ENCODE measurements at places on chromosomes 2 and 18. TPM values are rescaled to one million over a fixed set of nuclear protein-coding genes. Genes with fewer than 3 reads are reported as not detected.

DNA sequence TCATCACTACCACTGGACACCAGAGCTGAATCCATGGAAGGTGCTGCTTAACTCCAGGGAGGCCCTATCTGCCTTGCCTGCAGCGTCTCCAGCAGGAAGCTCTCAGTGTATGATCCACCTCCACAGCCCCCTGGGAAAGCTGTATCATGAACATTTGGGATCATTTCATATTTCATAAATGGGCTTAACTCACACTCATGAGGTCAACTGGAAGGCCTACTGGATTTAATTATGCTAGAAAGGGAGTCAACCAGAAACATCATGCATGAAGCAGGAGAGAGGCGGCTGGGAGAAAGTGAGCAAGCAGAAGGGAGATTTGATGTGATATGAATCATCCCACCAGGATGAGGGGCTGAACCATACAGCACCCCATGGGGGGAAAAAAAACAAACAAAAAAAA is 537.7 kb downstream of the TNS1 start:
- no peak overlapping the region for H3K4me3 ChIP-seq
- DNase-seq, result no peak
- H3K27me3 ChIP-seq, result no peaks in the 10 kb centered on the region
- no peak overlapping the region for H3K27ac ChIP-seq
- no peaks in the 10 kb centered on the region for H3K36me3 ChIP-seq

Gene ZNF516
- 24.0 TPM for total RNA-seq

DNA sequence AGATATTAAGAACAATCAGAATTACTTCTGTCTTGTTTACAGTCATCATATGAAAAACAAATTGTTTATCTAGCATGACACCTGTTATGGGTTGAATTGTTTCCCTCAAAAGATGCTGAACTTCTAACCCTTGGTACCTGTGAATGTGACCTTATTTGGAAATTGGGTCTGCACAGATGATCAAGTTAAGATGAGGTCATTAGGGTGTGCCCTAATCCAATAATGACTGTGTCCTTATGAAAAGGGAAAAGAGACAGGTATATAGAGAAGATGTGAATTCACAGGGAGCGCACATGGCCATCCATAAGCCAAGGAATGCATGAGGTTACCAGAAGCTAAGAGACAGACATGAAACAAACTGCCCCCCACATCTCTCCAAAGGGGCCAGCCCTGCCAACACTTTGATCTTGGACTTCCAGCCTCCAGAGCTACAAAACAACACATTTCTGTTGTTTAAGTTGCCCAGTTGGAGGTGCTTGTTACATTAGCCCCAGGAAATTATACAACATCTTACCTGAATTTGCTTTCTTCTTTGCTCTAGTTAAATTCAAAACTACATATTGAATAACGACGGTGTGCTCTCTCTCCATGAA is 2.3 kb upstream of the HPCAL1 start:
- no peaks in the 10 kb centered on the region for H3K27me3 ChIP-seq
- DNase-seq, result no peak
- no peak overlapping the region for H3K4me3 ChIP-seq

- no peaks in the 10 kb centered on the region for H3K4me1 ChIP-seq
- no peaks in the 10 kb centered on the region for H3K27me3 ChIP-seq
- no peaks in the 10 kb centered on the region for H3K36me3 ChIP-seq
- DNase-seq, result no peak
- H3K27ac ChIP-seq, result no peak overlapping the region
These were observed 621.2 kb downstream of the CNTNAP5 start for GRCh38 chr2:124646166-124646815.

DNA sequence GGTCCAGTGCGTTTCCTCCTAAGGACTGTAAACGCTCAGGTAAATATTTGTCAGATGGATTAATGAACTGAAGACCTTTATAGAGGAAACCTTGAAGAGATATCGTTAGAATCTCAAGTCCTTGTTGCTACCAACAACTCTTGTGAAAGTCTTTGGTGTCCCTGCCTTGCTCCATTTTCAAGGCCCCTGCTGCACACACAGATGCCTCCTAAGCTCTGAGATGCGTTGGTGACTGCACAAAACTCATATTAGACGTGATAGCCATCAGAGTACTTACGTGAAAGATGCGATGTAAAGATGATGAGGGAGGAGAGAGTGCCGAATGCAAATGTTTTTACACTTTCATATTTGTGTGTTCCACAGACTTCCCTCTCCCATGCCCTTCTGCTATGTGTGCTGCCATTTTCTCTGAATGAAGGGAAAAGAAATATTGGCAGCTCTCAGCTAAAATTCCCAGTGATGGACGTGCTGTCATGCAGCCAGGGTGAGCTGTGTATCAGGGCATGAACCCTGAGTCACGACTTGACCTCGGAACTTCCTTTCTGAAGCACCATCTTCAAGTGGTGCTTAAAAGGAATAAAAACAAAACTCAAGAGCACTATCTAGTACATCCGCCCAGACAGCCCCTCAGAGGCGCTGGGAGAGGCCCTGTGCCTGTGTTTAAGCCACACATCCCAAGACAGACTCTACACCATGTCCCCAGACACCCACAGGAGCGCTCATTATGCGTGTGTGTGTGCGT is 117.4 kb downstream of the FAM210A start:
- H3K36me3 ChIP-seq, result no peaks in the 10 kb centered on the region
- DNase-seq, result no peak
- H3K27me3 ChIP-seq, result no peaks in the 10 kb centered on the region
- no peaks in the 10 kb centered on the region for H3K4me1 ChIP-seq

DNA sequence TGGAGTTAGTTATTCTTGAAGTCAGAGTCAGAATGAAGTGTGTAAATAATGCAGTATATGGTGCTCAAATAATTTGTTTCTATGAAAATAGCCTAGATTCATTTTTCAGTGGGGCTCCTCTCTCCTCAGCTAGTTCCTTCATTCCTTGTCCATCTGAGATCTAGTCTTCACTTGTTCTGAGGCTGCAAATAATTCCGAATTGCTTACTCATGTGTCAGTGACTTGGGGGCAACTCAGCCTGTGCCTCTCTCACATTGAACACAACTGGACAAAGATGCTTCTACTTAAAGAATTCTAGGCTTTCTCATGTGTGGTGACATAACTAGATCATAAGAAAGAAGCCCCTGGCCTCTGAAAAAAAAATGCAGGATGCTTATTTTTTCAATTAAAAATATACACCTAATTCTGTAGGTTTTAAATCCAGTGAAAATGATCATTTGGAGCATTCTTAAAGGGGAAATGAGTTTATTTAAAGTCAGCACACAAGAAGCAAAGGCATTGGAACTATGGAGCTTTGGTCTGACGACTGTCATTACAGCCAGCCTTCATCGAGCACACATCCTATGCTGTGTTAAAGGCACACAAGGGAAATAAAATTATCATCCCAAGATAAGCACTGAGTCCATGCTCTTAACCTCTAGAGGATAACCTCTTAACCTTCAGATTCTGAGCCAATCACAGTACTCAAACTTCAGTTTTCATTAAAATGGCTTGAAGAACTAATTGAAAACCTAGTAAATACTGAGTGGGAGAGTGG is 24.8 kb upstream of the SCN7A start:
- H3K36me3 ChIP-seq, result no peaks in the 10 kb centered on the region
- H3K4me1 ChIP-seq, result no peaks in the 10 kb centered on the region
- peak overlapping the region; percentile 30 for H3K27ac ChIP-seq
- no peak for DNase-seq

GRCh38 chr2:191688934-191689695 is 11.2 kb downstream of the NABP1 start:
- H3K27ac ChIP-seq, result peak overlapping the region; percentile 60
- H3K27me3 ChIP-seq, result no peaks in the 10 kb centered on the region
- H3K4me1 ChIP-seq, result no peaks in the 10 kb centered on the region
- H3K4me3 ChIP-seq, result no peak overlapping the region

DNA sequence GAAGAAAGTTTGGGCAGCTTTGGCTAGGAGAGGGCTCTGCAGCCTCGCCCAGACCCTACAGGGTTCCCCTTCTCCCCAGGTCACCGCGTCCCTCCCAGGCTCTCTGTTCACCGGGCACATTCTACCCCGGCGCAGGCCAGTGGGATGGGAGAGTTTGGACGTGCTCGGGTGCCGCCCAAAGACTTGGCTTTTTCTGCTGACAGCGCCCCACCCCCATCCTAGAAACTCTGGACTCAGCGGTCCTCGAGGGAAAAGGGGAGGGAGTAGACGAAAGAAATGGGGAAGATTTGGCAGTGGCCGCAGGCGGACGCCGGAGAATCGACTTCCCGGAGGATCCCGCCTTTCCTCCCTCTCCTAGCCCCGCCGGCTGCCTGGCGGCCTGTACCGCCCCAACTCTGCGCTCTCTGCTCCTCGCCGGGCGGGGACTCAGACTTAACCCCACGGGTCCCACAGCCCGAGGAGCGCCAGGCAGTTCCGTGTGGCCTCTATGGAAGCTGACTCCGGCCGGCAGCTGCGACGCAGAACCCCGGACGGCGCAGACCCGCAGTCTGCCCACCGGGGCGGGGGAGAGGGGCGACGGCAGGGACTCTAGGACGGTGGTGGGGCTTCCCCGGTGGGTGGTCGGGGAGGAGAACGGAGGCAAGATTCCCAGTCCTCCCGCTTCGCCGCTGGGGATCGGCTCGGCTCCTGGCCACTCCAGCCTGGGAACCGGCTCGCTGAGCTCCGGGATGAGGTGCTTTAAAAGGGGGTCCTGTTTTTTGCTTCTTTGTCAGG is 863 bp upstream of the SIX2 start:
- no peaks in the 10 kb centered on the region for H3K36me3 ChIP-seq
- H3K27ac ChIP-seq, result peak overlapping the region; percentile 54
- DNase-seq, result no peak
- H3K4me3 ChIP-seq, result peak overlapping the region; percentile 57
- H3K27me3 ChIP-seq, result peaks cover 71% of the 10 kb centered on the region
- peaks cover 10% of the 10 kb centered on the region for H3K4me1 ChIP-seq

Gene NMUR1
- not detected for total RNA-seq

DNA sequence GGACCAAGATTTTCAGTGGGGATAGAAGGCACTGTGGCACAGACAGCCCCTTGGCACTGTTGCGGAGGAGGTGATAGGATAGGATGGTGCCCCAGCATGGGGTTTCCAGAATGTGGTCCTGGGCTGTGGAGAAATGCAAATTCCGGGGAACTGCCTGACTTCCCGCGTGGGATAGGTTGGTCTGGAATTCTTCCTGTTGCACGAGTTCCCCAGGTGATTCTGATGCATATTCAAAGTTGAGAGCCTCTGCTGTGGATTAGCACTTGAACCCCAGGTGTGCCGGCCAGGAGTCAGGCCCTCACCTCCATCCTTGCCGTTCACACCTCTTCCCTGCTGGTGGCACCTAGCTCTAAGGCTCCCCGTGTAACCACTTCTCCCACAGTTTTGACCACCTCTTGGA is 15.5 kb downstream of the NCK2 start:
- no peak overlapping the region for H3K27ac ChIP-seq
- no peaks in the 10 kb centered on the region for H3K4me1 ChIP-seq

- no peaks in the 10 kb centered on the region for H3K27me3 ChIP-seq
- H3K36me3 ChIP-seq, result no peaks in the 10 kb centered on the region
- H3K27ac ChIP-seq, result peak overlapping the region; percentile 7
- peaks cover 4% of the 10 kb centered on the region for H3K4me1 ChIP-seq
These were observed 42.7 kb upstream of the EVA1A start for GRCh38 chr2:75603477-75603876.

Gene C2orf80
- not detected for total RNA-seq

Gene BUB1
- 2.5 TPM for total RNA-seq

Gene ARID5A
- total RNA-seq, result 56.4 TPM

Gene FAM210A
- 15.1 TPM for total RNA-seq

DNA sequence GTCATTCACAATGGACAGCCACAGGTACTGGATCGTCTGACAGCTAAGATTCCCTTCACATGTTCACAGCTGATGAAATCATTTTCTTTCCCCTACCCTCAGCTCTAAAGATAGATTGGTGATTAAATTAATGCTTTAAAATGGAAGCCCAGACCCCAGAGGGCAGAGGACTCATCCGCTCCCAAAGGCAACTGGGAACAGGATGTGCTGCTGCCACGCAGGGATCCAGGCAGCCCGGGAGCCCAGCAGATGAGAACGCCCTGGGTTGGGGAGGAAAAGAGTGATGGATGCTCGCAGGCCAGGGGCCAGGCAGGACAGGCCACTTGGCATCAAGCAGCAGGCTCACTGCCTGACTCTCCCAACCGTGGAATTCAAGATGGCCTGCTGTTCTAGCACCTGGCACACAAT is 41.3 kb downstream of the HDHD2 start:
- DNase-seq, result no peak
- H3K36me3 ChIP-seq, result no peaks in the 10 kb centered on the region
- H3K4me3 ChIP-seq, result no peak overlapping the region
- H3K27me3 ChIP-seq, result no peaks in the 10 kb centered on the region
- no peaks in the 10 kb centered on the region for H3K4me1 ChIP-seq

Gene CD207
- 0.33 TPM for total RNA-seq

- no peak overlapping the region for H3K4me3 ChIP-seq
- H3K4me1 ChIP-seq, result no peaks in the 10 kb centered on the region
- H3K27me3 ChIP-seq, result no peaks in the 10 kb centered on the region
- H3K36me3 ChIP-seq, result no peaks in the 10 kb centered on the region
- no peak for DNase-seq
- no peak overlapping the region for H3K27ac ChIP-seq
These were observed 24.0 kb upstream of the COLEC12 start for GRCh38 chr18:524466-524865.

DNA sequence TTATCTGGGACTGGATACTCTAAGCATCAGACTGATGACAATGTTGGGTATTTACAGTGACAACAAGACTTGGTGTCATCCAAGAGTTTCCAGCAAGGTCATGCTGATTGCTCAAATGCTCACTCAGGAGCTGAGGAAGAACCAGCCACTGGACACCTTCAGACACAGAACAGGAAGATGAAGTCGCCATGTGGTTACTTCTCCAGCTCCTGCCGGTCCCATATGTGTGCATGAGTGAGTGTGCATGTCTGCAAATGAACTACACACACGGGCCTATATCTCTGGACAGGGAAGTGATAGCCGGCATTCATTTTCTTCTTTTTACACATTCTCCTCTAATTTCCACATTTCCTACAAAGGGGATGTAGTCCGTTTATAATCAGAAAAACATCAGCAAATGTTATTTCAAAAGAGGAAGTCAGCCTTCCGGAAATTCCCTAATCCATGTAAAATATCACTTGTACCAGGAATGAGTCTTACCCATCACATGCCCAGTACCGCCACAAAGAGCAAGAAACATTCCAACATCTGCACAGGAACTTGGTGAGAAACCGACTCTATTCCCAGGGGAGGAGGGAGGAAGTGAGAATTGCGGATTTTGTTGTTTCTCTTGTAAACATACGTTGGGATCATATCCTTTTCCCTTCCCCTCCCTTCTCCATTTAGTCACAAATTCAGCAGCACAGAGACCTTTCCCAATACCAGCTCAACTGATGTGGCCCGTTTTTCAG is 10.8 kb downstream of the RFX8 start:
- H3K36me3 ChIP-seq, result no peaks in the 10 kb centered on the region
- H3K27ac ChIP-seq, result no peak overlapping the region
- H3K4me3 ChIP-seq, result no peak overlapping the region
- no peaks in the 10 kb centered on the region for H3K4me1 ChIP-seq

- peak within 1 kb of the TSS; percentile 95 for H3K27ac ChIP-seq
- peak; percentile 57 for DNase-seq
- no peaks in the 10 kb centered on the region for H3K36me3 ChIP-seq
- H3K27me3 ChIP-seq, result no peaks in the 10 kb centered on the region
- H3K4me1 ChIP-seq, result peaks cover 7% of the 10 kb centered on the region
These were observed at the start of gene SOCS6 for GRCh38 chr18:70288851-70289328. SOCS6 (plus strand) TSS chr18:70289045; CDS start chr18:70324669, 35,624 bp downstream.

Data from breast epithelium (tissue), 4 donors.